ENCODE measurements at places on chromosomes 12 and 14.
A peak's percentile ranks its signal among the peaks of the same experiment; 100 is the strongest.

- DNase-seq: no peak
These were observed 102.4 kb upstream of the ATF1 start for GRCh38 chr12:50661300-50662115.

DNA sequence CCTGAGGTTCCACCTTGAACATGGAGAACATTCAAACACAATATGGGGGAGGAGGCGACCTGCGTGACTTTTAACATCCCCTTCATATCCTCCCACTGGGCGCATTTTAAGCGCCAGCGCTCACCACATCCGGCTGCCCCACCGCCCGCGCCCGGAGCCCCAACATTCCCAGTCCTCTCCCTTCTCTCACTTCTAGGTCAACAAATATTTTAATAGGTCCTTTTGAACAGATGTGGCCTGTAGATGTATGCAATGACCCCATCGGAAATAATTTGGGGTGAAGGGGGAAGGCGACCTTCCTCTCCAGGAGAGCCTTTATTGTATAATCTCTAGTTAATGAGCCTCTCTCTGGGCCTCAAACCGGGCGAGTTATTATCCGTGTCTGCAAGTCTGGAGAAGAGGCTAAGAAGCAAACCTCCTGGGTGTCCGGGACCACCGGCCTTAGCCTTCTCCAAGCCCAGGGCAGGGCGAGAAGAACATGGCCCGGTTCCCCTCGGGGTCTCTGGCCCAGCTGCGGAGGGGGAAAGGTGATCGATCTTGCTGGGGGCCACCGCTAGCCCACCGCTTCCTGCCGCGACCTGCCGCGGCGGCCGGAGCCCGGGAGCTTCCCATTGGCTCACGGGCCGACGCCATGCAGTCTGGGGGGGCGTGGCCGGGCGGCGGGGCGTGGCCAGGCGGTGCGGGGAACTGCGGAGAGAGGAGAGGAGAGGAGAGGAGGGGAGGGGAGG lies 83.2 kb upstream of the HMGA2 start:
- peak; percentile 72 for DNase-seq

DNA sequence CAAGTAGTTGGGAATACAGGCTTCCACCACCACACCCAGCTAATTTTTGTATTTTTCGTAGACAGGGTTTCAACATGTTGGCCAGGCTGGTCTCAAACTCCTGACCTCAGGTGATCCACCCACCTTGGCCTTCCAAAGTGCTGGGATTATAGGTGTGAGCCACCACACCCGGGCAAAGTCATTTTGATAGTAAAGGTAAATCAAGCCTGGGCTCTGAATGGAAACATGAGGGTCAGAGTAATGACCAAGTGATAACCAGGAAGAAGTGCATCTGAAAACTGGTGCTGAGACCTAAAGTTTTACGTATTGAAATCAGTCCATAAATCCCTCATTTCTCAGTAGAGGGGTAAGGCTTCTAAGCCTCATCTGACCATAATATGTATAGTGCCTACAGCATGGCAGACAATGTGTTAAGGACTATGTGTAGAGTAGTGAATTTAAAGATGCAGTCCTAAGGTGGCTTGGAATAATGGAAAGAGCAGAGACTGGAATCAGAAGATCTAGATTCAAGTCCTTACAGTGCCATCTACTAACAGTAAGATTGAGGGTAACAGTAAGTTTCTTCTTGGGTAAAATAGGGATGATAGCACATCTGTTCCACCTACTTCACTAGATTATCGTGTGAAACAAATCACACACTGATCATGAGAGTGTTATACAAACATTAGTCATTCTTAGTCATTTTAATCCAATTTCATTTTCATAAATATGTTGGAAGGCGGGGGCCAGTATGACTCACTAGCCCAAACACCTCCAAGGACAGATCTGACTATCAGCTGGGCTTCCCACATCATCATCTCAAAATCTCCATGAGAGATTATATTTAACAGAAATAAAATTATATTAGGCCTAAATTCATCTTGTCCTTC lies 11.2 kb downstream of the MAP4K5 start:
- peak; percentile 82 for DNase-seq

- no peak for DNase-seq
These were observed 3.5 kb downstream of the DEGS2 start for GRCh38 chr14:100155756-100156616.

DNA sequence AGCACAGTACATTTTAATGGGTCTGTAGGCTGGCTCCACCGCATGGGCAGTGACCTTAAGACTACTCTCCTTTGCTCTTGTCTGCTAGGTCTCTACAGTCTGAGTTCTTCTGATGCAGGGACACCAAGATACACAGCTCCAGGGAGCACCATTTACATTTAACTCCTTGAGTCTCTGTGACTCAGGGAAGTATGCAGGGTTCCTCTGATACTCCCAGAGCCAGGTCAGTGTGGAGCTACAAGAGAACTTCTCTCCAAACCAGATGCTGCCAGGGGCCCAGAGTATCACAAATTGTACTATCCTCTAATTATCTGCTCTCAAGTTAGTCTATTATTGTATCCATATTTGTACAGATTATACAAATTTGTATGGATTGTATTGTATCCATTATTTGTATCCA lies 15.2 kb downstream of the ZFP36L1 start:
- no peak for DNase-seq

DNA sequence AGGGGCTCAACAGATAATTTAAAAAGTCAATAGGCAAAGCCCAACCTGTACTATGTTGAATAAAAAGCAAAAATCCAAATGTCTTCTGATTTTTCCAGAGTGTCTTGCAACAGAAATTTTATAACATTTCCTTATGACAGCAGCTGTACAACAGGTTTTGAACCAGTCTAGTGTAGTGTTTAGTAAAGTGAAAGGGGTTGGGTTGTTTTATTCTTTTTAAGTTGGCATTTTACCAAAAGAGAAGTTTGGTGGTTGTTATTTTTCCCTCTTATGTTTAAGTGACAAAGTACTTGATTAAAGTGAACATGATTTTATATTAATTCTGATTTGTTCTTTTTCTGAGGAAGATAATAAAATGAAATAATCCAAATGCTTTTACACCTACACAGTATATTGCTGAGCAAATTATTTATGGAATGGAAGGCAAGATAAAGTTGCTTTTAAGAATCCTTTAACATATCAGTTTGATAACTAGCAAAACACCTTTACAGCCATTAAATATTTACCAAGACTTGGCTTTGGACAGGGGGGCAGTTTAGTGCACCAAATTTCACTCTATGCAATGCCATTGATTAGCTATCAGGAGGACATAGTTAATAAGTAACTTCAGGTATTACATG lies 128.9 kb downstream of the FOXA1 start:
- no peak for DNase-seq

DNA sequence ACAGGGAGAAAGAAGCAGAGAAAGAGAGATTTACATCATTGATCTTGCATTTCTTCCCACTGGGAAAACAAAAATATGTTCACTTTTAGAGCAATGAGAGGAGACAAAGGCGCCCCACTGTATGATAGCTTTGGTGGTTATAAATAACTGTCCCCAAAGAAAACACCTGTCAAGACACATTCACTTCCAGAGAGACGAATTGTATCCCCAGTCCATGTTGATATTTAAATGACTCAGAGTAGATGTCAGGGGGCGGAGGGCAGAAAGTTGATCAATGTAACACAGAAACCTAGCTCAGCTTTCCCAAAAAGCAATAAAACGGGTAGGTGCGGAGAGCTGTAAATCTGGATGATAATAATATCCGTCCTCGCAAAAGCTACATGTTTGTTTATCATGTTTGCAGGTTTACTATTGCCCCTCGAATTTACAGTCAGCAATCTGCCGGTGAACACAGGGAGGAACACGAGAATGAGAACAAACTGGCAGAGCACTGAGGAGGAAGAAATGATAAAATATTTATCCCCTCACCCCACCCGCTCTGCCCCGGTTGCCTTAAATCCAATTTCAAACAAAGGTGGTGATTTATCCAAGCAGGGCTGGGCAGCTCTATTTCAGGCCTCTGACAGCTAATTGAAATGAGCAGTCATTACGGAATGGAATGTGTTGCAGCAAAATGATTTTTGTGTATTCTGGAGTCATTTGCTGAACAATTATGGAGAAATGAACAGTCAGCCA lies 84.4 kb downstream of the CMKLR1 start:
- DNase-seq: no peak

DNA sequence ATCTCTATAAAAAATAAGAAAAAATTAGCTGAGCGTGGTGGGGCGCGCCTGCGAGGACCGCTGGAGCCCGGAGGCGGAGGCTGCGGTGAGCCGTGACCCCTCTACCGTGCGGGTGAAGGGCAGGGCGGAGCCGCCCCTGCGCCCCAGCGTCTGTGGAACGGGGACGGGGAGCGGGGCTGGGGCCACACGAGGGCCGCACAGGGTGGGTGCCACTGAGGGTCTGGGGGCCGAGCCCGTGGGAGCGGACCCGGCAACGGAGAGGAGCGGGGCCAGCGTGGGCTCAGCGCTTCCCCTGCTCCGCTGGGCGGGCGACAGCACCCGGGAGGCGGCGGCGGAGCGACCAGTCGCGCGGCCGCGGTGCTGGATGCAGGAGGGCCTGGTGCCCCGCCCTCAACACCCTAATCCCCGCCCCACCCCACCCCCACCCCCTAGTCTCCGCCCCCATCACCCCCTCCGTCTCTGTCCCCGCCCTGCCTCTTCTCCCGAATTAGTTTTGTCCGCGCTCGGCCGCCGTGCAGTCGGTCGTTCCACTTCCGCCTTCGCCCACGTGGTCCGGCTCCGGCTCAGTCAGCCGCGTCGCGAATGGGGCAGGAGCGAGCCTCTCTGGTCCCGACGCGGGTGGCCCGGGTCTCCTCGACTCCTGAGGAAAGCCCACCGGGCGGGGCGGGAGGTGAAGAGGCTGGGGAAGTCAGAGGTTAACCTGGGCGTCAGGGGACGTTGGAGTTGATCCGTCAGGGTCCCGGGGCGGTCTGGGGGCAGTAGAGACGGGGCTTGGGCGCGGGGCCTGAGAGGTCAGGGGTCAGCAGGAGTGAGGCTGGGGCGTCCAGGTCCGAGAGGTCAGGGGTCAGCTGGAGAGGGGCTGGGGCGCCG lies at the start of gene PUS1:
PUS1 (plus strand) TSS at position 566 of the 870 bp plus-strand sequence. CDS start 447 bp downstream, outside the sequence.
- DNase-seq: peak; percentile 88

DNA sequence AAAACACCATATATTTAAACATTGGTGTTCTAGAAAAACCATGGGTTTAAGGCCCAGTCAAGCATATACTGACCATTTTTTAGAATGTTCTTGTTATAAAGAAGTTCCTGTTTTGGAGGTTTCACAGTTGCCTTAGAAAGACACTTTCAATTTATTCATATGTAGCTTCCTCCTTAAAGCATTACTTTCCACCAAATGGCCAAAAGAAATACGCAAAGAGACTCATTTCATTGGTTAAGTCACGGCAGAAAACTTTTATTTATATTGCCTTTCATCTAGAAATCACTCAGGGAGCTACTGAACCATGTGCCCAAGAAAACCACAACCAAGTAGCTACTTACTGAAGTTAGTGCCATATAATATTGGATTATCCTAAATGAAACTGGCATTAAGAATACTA lies 40.0 kb downstream of the MYBPC1 start:
- DNase-seq: no peak

GRCh38 chr12:118773956-118774723 lies 207.2 kb upstream of the SRRM4 start:
- DNase-seq: no peak

- DNase-seq: no peak
These were observed 299.6 kb upstream of the ATP2B1 start for GRCh38 chr12:90008277-90008676.

DNA sequence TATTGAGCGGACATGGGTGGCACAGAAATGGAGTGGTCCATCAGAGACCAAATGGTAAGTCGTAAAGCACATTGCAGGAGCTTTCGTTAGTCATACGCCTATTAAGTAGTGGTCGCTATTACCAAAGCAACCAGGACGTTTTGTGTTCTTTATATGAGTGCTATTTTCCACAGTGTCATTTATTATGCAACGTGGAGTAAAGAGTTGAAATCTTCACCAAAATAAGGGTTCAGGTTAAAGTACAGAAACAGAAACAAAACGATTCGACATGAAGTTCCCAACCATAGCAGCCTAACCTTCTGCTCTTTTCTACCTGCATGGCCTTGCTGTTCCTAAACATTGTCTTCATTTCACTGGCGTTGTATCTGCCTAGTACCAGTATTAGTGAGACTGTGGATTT lies 20.1 kb upstream of the FGD4 start:
- no peak for DNase-seq

DNA sequence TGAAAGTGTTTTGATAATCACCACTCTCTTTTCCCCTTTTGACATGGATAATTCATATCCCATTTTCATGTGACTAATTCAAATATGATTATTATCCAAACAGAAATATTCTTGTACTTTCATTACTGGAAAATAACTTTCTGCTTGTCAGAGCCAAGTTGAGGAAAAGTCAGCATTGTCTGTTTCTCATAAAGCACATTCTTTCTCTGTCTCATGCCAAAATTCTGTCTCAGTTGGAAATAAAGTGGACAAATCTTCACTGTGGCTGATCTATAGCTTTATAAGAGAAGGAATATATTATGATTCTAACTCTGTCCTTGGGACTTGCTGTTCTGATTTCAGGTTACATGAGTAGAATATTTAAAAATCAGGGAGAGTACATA lies 22.7 kb upstream of the PRICKLE1 start:
- DNase-seq: peak; percentile 40

- DNase-seq: no peak
These were observed 20.2 kb downstream of the TMX1 start for GRCh38 chr14:51260225-51260624.

DNA sequence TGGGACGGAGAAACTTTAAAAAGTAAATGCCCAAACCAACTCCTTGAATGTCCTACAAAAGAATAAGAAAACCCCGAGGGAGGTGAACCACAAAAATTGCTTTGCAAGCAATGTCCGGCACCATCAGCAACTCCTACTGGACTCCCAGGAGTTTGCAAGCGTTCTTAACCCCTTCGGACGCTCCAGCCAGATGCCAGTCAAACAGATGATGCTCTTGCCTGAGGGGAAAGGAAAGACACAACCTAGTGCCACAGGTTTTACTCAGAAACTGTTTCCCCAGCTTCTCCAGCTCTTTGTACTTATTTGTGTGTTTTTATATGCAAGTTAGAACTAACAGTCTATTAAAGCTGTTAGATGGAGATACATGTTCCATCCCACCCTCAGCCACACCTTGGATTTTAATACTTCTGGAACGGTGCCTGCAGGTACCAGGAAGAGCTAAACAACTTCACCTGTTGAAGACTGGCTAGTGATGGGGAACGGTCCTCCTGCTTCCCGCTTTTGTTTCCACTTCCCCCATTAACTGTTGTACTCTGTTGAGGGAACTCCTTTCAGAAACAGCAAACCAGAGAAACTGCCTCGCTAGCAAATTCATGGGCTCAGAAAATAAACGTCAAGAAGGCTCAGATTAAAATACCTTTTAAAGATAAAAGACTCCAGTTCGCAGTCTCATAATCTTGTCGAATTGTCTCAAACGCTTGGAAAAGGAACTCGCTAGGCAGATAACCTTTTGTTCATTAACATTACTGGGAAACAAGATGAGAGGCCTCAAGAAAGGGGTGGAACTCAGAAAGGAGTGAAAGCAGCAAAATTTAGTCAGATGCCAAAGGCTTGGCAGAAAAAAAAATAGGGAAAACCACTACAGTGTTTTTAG lies 1.1 kb upstream of the FERMT2 start:
- peak; percentile 76 for DNase-seq

GRCh38 chr14:39988939-39989338 lies 556.7 kb upstream of the FBXO33 start:
- peak; percentile 10 for DNase-seq

- DNase-seq: no peak
These were observed at the start of gene ENDOU for GRCh38 chr12:47725091-47725772. Gene ENDOU (minus strand): TSS chr12:47725490. CDS start chr12:47725413, 77 bp downstream.

Measured in stromal cell of bone marrow (primary cell).